ENCODE measurements at places on chromosomes 4 and X.
A peak's percentile ranks its signal among the peaks of the same experiment; 100 is the strongest.

- DNase-seq: no peak
Observed at GRCh38 chr4:119682099-119682498, 53.5 kb upstream of the PDE5A start.

DNA sequence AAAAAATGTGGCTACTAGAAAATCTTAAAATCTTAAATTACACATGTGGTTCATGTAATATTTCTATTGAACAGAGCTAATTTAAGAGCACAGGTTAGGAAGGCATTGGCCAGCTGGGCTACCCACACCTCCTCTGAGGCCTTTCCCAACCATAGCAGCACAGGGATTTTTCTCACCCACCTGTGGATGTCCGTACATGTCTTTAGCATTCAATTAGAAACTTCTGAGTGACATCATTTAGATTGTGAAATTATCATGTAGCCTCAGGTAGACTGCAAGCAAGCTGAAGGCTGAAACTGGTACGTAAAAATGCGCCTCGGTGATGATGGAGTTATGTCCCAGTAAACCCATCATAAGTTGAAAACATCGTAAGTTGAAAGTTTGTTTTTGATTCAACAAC is 31.2 kb downstream of the SCARB2 start:
- DNase-seq: no peak

DNA sequence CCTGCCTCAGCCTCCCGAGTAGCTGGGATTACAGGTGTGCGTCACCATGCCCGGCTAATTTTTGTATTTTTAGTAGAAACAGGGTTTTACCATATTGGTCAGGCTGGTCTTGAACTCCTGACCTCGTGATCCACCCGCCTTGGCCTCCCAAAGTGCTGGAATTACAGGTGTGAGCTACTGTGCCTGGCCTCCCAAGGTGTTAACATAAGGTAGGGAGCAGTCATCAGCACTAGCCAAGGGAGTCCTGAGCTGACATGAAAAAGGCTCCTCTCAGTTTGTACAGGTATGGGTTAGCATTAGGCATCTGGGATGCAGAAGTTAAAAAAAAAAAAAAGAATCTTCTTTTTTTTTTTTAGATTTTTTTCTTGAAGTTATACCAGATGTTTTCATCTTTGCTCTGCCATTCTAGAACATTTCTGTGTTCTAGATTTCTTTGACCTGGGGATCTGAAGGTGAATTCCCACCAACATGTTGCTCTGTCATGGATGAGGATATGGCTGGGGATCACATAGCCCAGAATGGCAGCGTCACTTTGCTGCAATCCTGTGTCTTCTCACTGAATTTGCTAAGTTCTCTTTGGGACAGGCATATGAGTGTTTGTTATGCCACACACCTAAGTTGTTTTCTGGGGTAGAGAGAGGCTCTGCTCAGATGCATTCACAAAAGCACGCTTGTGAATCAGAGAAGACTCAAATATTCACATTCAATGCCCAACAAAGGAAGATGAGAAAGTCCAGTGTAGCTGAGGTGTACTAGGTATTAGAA is 24.4 kb upstream of the PLA2G12A start:
- DNase-seq: no peak

DNA sequence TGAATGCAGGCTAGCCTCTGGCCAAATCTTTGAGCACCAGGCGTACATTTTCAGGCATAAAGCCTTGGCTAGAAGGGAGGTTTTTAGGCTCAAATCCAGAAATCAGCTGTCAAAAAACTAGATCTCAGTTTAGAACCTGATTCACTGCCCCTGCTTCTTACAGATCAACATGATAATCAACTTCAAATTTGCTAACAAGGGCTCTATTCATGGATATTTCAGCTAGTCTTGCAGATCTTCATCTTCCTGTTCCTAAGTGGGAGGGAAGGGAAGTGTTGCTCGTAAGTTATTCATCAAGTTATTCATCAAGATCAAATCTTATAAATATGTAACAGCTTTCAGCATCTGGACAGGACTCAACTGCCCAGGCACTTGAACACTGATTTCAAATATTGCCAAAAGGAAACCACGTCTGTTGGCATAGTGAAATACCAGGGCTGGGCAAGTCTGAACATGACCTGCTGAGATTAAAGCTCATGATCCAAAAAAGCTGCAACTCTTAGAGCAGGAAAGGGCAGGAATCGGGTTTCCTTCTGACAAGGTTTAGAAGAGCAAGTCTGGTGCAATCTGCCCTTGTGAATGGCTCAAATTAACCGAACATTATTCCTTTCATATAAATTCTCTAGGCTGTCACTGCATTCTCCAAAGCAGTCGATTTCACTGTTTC is 200.3 kb downstream of the PDGFC start:
- DNase-seq: no peak

DNA sequence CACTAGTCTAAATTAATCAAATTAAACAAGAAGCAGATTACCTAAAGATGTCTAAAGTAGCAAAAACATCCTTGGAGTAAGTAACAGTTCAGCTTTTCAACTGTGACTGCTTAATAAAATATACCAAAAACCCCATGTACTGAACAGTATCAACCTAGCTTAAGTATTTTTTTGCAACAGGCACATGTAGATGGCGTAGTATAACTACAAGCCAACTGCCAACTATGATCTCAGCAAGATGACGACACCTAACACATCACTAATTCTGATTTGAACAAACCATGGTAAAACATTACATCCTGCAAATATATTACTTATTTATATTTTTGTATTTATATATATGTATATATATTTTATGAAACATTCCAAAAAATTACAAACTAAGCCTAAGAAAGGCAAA is 24.5 kb downstream of the DHX15 start:
- DNase-seq: no peak

- no peak for DNase-seq
Observed at GRCh38 chrX:21802839-21803238, 36.6 kb upstream of the MBTPS2 start.

DNA sequence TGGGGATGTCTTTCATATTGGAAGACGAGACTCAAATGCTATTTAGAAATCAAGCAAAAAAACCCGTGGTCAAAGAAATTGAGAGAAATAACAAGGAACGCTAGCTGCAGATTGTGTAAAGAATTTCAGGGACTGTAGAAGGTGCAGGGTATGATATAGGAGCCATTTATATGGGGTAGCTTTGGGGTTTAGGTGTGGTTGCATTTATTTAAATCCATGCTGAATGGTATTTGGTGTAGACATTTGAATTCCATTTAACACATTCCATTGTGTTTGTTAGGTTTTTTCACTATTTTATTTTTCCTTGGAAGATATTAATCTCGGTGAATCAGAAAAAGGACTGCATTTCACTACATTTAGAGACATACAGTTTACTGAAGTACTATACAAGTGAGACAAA is 341.0 kb upstream of the GALNTL6 start:
- DNase-seq: no peak

DNA sequence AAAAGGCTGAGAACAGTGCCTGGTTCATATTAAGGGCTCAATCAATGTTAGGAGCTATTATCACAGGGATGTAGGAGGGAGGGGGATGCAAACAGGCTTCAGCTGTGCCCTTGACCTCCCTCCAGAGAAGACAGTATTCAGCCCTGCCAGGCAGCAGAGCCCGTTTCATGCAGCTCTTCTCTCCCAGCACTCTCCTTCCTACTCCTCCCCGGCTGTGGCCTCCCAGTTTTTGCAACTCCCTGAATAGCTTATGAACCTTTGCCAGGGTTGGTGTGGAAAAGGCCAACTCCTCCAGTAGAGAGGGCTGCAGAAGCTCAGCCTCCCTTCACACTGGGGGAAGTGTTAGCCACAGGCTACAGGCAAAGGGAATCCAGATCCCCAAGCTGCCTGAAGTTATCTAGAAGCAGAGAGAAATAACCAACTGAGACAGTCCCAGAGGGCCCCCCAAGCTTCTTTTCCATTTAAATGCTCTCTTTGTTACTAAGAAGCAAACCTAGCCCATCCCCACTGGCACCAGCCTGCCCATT is 31.7 kb upstream of the APLN start:
- DNase-seq: no peak

GRCh38 chr4:153065276-153065675 is 129.2 kb downstream of the FHDC1 start:
- no peak for DNase-seq

GRCh38 chr4:100566396-100566795 is 48.6 kb upstream of the EMCN start:
- DNase-seq: no peak

DNA sequence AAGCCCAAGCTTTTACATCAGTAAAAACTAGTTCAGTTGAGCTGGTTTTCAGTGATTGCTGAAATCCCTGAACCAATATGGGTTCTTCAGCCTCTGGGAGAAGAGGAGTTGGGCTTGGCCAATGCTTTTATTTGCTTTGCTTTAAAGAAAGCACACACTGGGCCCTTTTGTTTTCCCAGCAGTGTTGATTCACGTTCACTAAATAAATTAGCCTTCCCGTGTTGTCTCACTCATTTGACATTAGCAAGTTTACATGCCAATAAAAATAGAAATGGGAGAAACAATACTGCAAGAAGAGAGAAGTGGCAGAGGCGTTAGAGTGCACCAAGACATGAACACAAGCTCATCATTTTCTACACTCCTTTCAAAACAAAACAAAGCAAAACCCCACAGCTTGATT is 136.2 kb downstream of the SHROOM3 start:
- no peak for DNase-seq

DNA sequence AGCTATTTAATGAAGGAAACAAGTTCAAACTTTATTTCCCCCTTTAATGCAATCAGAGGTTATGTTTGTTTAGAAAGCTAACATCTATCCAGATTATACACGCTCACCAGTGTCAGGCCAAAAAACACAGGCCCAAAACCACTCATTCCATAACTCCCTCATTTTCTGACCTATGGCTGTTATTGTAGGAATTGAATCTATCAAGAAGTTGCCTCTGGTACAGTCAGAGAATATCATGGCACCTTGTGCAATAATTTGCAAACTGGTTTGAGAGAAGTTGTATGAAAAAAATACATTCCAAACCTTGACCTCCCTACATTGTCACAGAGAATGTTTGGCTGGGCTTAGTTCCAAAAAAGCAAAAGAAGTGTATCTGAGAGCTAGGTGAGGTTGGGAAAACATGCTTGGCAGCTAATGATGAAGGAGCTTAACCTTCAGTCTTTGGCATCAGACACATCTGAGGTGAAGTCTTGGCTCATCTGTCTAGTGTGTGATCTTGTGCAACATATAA is 591.0 kb downstream of the ANKRD50 start:
- DNase-seq: peak; percentile 11

GRCh38 chrX:68669871-68670270 is 22.4 kb downstream of the STARD8 start:
- DNase-seq: no peak

DNA sequence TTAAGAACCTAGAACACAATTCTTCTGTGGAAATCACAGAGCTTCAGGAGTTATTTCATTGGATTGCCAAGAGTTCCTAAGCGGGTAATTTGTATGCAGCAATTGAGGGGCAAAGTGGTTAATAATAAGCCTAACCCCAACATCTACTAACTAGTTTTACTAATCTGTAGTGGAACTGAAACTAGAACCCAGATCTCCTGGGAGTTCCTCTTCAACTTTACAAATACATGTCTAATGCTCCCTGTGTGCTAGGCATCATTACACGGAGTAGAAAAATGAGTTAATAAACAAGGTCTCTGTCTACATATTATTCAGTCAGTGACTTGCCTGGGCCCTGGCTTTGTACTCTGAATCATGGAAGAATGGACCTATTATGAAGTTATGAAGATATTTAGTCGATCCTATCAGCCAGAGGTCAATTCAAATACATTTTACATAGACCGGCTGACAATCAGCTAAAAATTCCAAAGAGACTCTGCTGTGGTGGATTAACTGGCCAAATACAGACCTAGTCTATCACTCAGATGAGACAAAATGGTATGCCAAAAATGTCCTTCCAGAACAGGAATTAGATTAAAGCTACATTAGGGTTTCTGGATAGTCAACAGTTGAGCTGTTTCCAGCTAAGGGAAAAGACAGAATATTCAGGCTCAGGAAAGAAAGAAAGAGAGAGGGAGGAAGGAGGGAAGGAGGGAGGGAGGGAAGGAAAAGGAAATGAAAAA is 326.0 kb downstream of the FBXW7 start:
- DNase-seq: no peak

- no peak for DNase-seq
Observed at GRCh38 chr4:141011901-141012315, 121.4 kb downstream of the RNF150 start.

DNA sequence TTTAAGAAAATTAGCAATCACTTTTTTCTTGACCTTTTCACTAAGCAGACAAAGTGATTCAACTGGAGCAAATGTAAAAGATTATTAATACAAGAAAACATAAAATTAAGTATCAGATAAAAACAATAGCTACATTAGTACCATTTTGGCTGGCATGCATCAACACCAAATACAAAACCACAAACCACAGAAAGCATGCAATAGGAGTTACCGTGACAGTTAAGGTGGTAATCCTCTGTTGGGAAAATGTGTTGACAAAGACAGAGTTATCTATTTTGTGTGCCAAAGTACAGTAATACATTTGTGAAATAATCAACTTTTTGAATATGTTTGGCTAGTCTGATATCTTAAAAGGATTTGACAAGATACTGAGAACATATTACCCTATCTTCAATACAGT is 89.8 kb upstream of the ETNPPL start:
- DNase-seq: no peak

DNA sequence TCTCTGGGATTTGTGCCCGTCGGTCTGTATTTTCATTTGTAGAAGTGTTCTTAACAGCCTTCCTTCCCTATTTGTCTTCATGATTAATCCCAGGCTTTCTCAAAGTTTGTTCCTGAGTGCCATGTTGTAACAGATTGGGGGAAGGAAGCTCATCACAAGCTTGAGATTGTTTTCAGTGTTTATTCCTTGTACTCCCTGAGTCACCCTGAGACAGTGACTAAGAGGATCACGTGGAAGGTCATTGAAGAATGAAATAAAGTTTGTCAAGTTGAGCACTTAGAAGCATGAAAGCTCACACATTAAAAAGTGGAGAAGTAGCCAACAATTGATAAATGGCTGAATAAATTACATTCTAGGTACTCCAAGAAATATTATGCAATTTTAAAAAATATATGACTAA is 153.5 kb upstream of the FAM241A start:
- DNase-seq: no peak

DNA sequence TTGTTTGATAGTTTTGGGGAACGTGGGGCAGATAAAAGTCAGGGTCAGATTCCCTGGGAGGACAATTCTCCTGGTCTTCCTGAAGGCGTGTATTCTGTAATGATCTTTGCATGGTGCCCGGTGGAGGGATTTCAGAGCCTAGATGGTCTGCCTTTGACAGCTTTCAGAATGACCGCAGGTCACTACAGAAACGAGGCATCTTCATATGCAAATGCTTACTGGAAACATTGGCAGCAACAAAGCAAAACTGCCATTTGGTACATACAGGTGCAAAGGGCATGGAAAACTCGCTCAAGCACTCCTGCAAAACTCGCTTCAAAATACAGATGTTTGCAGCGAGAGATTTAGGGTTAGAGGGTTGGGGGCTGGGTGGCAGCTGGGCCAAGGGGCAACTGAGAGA is 8.8 kb downstream of the C4orf50 start:
- no peak for DNase-seq

DNA sequence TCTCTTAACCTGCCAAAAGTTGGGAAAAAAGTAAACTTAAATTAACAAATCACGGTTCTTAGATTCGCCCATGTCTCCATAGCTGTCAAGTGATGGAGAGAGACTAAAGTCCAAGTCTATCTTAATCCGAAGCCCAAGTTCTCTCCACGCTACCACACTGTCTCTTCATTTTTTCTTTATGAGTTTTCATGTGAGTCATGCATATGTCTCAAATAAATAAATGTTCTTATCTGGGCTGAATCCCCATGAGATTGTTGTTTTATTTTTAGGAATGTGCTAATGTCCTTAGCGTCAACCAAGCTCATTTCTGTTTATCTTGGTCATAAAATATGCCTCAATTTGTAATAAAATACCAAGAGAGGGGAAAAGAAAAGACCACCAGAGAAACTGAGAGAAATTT is 169.3 kb downstream of the RCHY1 start:
- peak; percentile 63 for DNase-seq

- no peak for DNase-seq
Observed at GRCh38 chrX:115912372-115912897, 258.1 kb upstream of the AGTR2 start.
